ENCODE measurements at places on chromosomes 5 and 9. TPM values are rescaled to one million over a fixed set of nuclear protein-coding genes. Genes with fewer than 3 reads are reported as not detected.

The LRRC70 gene
- 0.11 TPM for total RNA-seq

The PCDHA4 gene
- total RNA-seq, result 1.7 TPM

The FGF18 gene
- total RNA-seq, result 0.60 TPM

The LRRC8A gene
- total RNA-seq, result 34.3 TPM

The ENG gene
- total RNA-seq, result 0.37 TPM

The SLC44A1 gene
- 22.4 TPM for total RNA-seq

The CLK4 gene
- total RNA-seq, result 10.2 TPM

The IL7R gene
- 0.46 TPM for total RNA-seq

The FRRS1L gene
- total RNA-seq, result 0.30 TPM

The APBA1 gene
- total RNA-seq, result 0.51 TPM

The SNCAIP gene
- total RNA-seq, result not detected

The SLC25A48 gene
- total RNA-seq, result 0.15 TPM

The AQP3 gene
- total RNA-seq, result 22.9 TPM

The SURF6 gene
- 33.2 TPM for total RNA-seq

The FOXD4L5 gene
- not detected for total RNA-seq

The ZNF462 gene
- 5.6 TPM for total RNA-seq

The PTGES gene
- 136 TPM for total RNA-seq

The ANKRD55 gene
- not detected for total RNA-seq

The SLC6A7 gene
- not detected for total RNA-seq

The SGCD gene
- total RNA-seq, result 4.5 TPM

The PRRT1B gene
- total RNA-seq, result 0.97 TPM

The FOXD4L4 gene
- 0.03 TPM for total RNA-seq

The GDNF gene
- total RNA-seq, result 0.11 TPM

The BASP1 gene
- total RNA-seq, result 269 TPM

The ANKRD18A gene
- 4.9 TPM for total RNA-seq

The SEMA4D gene
- 6.7 TPM for total RNA-seq

The PLPP7 gene
- not detected for total RNA-seq

The GNG10 gene
- 68.8 TPM for total RNA-seq
